NCI-H1092 treated with DMSO at 0.1 percent for 48 hours (cell line): ENCODE measurements at places on chromosomes 11 and 22.

DNA sequence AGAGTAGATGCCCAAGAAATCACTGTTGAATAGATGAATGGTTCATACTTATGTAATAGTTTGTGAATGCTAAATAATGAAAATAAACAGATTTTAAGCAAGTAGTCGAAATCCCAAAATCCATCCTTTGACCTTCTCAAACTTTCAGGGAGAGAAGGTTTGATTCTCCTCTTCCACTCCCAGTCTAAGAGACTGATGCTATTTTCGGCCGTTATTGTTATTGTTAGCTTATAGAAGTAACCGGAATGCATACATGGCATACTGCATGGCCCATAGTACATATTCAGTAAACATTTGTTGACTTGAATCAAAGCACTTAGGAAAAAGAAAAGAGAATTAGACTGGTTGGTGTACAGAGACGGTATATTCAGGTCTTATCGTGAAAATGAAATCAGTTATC, 76.6 kb downstream of the NAV2 start:
- no peak for DNase-seq

DNA sequence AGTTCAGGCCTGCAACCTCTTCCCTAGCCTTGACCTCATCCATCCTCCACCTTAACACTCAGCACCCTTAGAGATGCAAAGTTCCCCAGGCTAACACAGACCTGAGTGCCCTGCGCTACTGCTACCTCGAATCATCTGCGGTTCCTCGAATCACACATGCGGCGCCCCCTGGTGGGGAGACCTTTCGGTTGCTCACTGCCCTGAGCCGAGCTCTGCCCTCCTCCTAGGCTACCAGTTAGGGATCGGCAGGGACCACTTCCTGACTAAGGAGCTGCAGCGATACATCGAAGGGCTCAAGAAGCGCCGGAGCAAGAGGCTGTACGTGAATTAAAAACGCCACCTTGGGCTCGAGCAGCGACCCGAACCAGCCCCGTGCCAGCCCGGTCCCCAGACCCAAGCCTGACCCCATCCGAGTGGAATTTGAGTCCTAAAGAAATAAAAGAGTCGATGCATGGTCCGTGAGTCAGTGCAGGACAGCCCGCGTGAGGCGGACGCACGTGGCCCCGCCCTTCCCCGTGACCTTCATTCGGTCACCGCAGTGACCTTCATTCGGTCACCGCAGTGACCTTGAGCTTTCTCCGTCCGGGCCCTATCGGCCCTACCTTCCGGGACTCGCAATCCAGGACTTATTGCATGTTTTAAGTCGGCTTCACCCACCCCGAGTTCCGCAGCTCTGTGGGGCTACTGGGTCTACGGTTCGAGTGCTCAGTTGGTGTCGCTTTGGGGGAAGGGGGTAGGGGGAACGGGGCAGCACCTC, 830 bp upstream of the ESRRA start:
- peak; percentile 95 for DNase-seq

- no peak for DNase-seq
Observed at GRCh38 chr11:33622806-33623205, 77.8 kb downstream of the C11orf91 start.

GRCh38 chr11:102467853-102468580, 15.5 kb upstream of the TMEM123 start:
- no peak for DNase-seq

GRCh38 chr11:31236143-31236542, 133.4 kb downstream of the DCDC1 start:
- DNase-seq = peak; percentile 18
